ENCODE measurements at places on chromosomes 2 and 18.
A peak's percentile ranks its signal among the peaks of the same experiment; 100 is the strongest.

- no peak for DNase-seq
These were observed 499.5 kb upstream of the CHAC2 start for GRCh38 chr2:53268086-53268485.

- no peak for DNase-seq
These were observed 50.3 kb upstream of the ARHGAP28 start for GRCh38 chr18:6679201-6679600.

- DNase-seq, result peak; percentile 58
These were observed 37.9 kb downstream of the LYPD1 start for GRCh38 chr2:132632000-132632649.

- DNase-seq, result no peak
These were observed 13.0 kb upstream of the AGXT start for GRCh38 chr2:240855670-240856069.

DNA sequence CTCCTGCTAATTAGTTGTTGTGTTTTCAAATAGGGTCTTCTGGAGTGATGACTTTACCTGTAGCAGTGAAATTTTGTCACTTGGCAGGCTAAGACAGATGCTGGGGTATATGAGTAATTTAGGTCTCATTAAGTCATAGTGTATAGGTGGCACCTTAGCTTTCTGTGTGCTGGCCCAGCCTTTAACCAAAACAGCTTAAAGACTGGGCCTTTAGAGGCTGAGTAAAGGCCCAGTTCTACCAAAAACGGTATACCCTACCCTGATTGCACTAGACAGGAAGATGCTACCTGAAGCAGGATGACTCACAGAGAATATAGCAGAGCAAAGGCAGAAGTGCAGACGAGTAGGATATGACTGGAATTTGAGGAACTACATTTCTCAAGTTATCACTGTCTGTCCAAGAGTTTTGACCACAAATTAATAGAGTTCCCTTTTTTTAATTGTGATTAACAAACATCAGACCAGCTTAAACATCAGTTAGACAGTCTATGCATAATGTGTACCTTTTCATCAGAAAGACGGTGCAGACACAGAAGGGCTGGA is 337.9 kb upstream of the SALL3 start:
- no peak for DNase-seq

DNA sequence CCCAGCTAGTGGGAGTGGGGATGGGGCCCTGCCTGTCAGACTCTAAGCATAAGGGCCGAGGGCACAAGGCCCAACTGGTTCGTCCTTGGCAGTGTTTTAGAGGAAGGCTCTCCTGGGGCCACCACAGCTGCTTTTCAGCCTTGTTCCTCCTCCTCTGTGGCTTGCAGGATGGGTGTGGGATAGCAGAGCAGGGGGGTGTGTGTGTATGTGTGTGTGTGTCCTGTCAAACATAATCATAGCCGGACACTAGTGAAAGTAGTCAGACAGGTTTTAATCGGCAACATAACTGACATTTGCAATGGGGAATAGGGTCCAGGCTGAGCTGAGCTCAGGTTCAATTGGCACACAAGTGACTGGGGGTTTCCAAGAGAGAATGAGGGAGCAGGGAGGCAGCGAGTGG is 114.2 kb downstream of the SEPTIN10 start:
- no peak for DNase-seq

GRCh38 chr18:22346953-22347605 is 70.6 kb downstream of the CTAGE1 start:
- no peak for DNase-seq

DNA sequence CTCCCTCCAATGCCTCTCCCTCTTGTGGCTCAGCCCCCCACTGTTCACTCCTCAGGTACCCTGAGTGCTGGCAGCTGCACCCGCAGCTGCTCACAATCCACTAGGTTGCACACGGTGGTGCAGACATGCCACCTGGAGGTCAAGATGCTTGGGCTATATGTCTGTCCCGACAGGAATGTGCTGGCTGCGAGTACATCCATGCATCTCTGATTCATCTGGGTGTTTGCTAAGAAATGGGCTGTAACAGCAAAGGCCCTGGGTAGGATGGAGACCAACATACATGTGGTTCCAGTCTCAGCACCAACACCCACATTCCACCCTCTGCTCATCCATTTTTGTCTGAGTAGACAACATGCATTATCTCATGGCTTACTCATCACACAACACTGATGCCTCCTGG is 31.3 kb downstream of the ANKMY1 start:
- no peak for DNase-seq

DNA sequence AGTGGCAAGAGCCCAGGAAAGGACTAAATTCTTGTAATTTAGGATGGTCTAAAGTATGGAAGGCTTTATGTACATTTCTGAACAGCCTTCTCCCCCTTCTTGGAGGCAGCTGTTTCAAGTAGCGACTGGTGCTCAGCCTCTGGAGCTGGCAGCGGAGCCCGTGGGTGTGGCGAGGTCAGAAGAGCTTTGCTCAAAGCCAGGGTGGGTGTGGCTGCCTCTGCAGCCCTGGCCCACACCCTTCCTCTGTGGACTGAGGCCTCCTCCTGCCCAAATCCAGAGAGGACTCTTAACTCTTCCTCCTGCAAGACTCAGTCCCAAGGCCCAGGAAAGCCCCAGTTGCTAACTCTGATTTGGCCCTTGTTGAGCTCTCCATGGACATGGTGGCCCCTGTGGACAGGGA is 202.1 kb upstream of the REV1 start:
- DNase-seq, result no peak

DNA sequence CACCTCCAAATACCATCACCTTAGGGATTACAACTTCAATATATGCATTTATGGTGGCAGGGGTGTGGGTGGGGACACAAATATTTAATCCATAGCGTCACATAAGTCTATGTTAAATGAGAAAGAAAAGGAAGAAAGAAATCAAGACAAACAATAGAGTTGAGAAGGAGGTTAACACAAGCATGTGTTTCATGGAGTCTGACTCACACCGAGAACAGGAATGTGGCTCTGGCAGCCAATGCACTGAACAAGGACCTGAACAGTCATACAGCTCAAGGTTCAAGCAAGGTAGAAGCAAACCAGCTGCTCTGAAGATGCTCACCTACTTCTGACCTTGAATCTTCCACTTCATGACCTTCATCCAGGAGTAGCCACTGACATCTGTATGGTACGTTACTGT is 36.2 kb upstream of the LPIN1 start:
- DNase-seq, result no peak

- DNase-seq, result no peak
These were observed 86.5 kb upstream of the TAF1B start for GRCh38 chr2:9756692-9757250.

GRCh38 chr2:9775999-9776712 is 67.1 kb upstream of the TAF1B start:
- no peak for DNase-seq

GRCh38 chr2:196702641-196703040 is 63.1 kb downstream of the CCDC150 start:
- DNase-seq, result no peak

- DNase-seq, result no peak
These were observed 61.4 kb downstream of the DYM start for GRCh38 chr18:49399003-49399402.

GRCh38 chr2:64371727-64372126 is 82.2 kb upstream of the LGALSL start:
- no peak for DNase-seq

DNA sequence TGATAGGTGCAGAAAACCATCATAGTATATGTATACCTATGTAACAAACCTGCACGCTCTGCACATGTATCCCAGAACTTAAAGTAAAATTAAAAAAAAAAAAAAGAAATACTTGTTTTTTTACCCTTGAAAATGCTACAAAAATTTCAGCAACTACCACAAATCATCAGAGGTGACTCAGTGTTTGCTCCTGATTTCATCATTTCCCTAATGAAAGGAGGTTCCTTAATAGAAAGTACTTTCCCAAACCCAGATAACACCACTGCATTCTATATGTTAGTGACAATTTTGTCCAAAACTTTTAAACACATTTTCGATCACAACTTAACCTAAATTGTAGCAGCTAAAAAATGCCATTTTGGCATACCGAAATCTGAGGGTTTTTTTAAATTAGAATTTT is 163.3 kb downstream of the SLC39A10 start:
- no peak for DNase-seq

DNA sequence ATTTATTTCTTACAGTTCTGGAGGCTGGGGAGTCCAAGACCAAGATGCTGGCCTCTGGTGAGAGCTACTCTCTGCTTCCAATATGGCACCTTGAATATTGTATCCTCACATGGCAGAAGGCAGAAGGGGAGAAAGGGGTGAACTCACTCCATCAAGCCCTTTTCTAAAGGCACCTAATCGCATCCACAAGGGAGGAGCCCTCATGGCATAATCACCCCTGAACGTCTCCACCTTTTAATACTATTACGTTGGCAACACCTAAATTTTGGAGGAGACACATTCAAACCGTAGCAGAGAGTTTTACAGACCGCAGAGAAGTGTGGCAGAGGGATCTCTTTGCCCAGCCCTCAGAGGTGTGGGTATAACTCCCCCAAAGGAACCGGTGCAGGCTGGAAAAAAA is 142.6 kb upstream of the BCL2L11 start:
- DNase-seq, result no peak
